ENCODE measurements at places on chromosomes 12 and 14.

DNA sequence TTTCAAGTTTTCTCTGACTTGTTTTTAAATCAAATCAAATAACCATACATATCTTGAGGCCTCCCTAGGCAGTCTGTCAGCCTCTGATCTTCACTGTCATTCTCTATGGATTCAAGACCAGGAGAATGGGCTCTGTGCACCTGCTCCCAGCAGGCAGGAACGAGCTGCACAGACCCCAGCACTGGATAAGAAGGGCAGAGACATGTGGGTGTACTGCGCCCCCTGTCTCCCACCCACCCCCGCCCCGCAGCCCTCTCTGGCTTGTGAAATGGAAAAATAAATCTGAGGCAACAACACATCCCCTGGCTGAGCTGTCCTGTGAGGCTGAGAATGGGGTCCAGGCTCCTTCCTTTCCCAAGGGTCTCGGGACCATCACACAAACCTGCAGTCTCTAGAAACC, 26.3 kb downstream of the CLMN start:
- no peak for DNase-seq

DNA sequence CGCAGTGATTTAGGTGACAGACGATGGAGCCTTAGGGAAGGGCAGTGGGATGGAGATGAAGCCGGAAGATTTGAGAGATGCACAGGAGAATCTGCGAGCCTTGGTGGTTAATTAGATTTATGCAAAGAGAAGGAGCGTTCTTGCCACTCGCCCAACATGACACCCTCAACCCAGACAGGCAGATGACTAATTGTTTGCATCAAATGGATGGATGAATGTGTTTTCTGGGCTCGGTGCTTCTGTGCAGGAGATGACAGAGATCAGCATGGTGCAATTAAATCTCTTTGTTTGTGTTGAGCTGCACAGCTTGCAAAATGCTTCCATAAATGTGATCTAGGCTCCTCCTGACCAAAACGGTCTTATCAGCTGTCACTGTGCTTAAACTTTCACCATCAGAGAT, 202.3 kb upstream of the PRMT8 start:
- DNase-seq, result no peak

DNA sequence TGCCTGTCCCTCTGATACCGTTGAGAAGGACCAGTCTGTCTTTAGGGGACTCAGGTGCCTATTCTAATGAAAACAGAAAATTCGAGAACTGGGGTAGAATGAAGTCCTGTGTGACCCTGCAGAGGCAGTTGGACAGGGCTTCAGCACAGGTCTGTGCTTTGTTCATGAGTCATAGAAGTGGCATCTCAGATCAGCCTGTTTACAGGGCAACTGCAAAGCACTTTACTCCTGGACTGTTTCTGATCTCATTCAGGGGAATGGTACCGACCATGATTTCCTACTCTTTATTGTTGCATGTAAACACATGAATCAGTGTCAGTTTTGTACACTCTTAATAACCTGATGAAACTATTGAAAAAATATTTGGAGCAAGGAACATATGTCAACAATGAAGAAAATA, 1517.0 kb downstream of the AACS start:
- no peak for DNase-seq

DNA sequence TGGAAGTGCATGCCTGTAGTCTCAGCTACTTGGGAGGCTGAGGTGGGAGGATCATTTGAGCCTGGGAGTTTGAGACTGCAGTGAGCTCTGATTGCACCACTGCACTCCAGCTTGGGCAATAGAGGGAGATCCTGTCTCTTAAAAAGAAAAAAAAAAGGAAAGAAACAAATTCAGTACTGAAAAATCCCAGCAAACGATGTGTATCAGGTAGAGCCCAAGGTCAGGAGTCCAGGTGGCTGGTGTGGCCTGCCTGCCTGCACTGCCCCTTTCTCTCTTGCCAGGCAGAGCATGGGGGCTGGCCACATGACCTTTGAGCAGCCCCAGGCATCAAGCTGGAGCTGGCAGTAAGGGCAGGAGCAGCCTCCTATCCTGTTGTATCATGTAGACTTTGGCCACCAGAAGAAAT, 31.8 kb downstream of the ELK3 start:
- no peak for DNase-seq

DNA sequence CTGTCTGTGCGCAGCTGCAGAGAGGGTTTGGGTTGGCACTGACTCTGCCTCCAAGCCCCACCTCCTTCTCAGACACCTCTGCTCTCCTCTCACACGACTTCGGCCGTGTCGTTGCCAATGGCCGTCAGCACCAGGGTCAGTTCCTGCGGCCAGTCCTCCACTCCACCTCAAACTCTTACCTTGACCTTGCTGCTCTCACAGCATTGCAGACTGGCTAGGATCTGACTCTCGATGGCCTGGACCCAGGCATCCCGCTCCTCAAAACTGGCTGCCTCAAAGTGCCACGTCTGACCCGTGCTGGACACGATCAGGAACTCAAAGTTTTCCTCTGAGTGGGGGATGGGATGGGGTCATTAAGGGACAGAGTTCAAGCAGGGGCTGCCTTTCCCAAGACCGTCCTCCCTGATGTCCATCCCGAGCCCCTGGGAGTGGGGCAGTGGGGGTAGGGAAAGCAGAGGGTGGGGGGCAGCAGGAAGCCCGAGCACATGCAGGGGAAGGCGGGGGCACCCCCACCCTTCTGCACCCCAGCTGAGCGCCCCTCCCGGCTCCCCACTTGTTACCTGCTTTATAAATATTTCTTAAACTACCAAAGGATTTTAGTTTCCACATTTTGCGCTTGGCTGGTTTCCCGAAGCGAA, 10.7 kb downstream of the AGAP2 start:
- no peak for DNase-seq

DNA sequence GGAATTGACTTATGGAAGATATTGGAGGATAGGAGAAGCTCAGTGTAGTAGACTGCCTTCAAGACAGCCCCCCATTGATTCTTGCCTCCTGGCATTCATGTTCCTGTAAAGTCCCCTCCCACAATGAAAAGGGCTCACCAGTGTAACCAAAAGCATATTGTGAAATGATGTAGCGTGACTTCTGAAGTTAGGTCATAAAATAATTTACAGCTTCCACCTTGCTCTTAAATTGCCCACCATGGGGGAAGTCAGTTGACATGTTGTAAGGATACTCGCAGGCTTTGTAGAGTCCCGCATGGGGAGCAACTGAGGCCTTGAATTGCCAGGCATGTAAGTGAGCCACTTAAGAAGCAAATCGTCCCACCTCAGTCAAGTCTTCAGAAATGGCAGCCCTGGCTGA, 25.1 kb downstream of the GTSF1 start:
- no peak for DNase-seq

DNA sequence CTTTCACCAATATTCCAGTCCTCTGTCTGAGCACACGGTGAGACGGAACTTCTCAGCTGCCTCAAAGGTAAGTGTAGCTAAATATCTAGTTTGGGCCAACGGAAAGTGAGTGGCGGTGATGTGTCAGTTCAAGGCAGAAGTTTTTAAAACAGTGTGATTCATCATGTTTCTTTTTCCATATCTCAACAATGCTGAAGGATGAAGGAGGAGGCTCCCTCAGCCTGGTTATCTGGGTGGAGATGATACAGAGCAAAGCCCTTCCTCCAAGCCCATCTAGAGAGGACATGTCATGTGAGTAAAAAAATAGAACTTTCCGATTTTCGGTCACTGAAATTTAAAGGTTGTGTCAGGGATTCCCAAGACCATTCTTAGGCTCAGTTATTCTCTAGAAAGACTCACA, 13.1 kb upstream of the ANP32D start:
- no peak for DNase-seq

- no peak for DNase-seq
These were observed 14.2 kb downstream of the FKBP3 start for GRCh38 chr14:45120096-45120495.

GRCh38 chr12:28611449-28611848, 421.2 kb downstream of the CCDC91 start:
- DNase-seq, result no peak
